ENCODE measurements at places on chromosomes 2 and 18.

DNA sequence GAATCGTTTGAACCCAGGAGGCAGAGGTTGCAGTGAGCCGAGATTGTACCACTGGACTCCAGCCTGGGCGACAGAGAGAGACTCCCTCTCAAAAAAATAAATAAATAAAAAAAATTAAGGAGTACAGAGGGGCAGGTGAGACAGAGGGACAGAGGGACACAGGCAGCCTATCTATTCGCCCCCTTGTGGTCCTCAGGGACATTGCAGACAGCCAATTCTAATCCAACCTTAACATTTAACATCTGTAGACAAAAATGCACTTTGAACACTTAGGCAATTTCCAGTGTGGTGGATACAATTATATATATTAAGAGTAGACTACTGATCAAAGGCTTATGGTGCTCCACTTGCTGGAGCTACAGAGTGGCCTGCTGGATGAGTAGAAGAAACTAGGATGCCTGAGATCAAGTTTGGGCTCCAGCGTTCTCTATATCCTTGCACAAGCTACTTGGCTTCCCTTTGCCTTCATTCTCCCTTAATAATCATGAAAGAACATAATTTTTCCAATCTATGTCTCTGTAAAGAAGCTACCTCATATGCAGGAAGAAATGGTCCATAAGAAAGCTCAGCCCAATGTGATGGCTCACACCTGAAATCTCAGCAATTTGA is 8.2 kb upstream of the SMARCAL1 start:
- no peak for DNase-seq

- DNase-seq: no peak
Observed at GRCh38 chr2:129908721-129909373, 70.6 kb upstream of the RAB6C start.

DNA sequence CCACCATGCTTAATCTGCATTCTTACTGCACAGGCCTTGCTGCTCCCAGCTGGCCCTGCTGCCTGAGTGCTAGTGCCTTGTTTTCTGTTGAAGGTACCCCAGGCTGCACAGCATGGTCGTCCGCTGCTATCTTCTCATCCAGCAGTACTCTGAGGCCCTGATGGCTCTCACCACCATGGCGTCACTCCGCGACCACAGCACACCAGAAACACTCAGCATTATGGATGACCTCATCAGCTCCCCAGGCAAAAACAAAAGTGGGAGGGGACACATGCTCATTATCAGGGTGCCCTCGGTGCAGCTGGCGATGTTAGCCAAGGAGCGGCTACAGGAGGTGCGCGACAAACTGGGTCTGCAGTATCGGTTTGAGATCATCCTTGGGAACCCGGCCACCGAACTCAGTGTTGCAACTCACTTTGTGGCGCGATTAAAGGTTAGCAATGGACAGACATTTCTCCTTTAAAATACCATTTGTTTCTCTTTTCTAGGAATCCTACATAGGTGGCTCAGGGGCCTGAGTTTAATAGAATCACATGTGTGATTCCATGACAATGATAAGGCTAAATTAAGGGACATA is 110.5 kb downstream of the ESCO1 start:
- no peak for DNase-seq

- DNase-seq: no peak
Observed at GRCh38 chr2:149586063-149586462, 1.5 kb downstream of the MMADHC start.

DNA sequence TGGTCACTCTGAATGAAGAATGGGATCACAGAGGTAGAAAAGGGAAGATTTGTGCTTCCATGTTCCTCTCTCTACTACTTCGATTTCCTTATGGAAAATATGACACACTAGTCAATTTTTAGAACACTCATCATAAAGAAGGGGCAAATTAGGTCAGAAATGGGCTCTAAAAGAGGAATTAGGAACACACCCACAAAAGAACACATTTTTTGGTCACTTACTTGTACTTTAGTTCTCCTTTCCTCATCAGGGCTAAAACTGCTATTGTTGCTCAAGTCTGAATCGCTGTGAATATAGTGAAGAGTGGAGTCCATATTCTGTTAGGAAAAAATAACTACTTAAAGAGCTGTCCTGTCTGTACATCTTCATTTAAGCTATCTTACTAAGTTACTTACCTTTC is 52.6 kb downstream of the PPP4R1 start:
- DNase-seq: no peak

GRCh38 chr2:85175369-85176299 is 42.4 kb downstream of the TCF7L1 start:
- no peak for DNase-seq

DNA sequence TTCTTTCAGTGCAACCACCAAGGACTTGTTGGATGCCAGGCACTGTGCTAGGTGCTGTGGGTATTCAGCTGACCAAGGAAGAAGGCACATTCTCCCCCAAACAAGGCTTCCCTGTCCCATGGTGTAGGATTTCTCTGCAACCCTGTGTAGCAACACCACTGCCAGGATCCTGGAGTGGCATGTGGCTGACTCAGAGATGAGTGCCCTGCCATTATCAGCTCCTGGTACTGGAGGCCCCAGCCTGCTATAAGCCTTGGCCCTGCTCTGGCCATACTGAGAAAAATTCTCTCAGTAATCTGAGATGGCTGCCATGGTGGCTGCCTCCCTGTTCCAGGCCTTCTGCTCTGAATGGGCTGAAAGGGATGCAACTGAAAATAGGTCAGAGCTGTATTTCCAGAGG is 4.3 kb downstream of the SMYD5 start:
- no peak for DNase-seq

GRCh38 chr2:158817588-158817987 is 22.5 kb downstream of the DAPL1 start:
- no peak for DNase-seq

DNA sequence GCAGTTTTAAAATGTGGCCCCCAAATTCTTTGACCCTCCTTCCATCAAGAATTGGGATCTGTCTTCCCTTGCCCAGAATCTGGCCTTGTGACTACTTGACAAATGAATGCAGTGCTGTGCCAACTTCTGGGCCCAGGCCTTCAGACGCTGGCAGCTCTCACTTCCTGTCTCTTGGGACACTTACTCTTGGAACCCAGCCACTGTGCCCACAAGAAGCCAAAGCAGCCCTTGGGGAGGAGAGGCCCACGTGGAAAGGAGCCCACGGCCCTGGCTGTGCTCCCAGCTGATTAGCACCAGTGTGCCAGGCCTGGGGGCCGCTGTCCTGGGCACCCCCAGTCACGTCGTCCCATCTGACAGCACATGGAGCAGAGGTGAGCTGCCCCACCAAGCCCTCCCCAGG is 56.6 kb downstream of the RPL37A start:
- DNase-seq: no peak

GRCh38 chr2:196530910-196531309 is 108.6 kb upstream of the CCDC150 start:
- DNase-seq: no peak

GRCh38 chr18:21700528-21701075 is 4.0 kb downstream of the ABHD3 start:
- no peak for DNase-seq

DNA sequence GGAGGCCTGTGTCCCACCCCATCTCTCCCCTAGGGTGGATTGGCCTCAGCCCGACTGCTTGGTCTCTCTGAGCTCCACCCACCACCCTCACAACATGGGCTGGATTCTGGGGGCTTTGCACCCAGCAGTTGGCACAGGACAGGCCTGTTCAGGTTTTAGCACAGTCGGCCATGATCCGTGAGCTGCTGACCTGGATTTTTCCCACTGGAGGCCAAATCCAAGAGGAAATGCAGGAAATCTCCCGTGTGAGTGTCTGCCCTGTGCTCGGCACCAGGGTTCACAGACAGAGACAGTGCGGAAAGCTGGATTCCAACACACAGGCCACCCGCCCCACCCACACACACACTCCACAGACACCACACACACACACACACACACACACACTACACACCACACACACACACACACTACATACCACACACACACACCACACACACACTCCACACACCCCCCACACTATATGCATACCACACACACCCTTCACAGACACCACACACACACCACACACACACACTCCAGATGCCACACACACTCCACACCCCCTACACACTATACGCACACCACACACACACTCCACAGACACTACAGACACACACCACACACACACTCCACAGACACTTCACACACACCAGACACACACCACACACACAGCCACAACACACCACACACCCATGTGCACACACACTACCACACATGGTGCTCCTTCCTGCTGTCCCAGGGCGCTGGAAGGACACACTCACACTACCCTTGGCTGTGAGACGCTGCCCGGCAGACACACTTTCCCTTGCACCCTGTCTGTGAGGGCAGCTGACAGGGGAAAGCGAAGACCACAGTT is 14.1 kb downstream of the MBP start:
- no peak for DNase-seq

DNA sequence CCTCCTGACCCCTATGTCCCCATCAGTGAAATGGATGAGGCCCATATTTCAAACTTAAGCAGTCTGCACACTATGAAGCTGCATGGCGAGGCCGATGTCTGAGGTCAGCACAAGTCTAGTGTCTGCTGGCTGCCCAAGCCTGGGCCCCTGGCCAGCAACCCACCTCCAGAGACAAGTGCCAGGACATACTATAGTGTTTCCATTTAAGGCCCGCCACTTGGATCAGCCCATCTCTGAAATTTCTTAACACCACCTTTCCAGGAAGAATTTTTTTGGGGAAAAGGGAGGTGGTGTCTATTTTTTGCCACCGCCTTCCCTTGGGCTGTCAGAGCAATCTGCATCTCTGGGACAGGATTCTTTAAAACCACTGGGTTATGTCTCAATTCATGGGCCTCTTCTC is 1.8 kb downstream of the ACVR1 start:
- DNase-seq: no peak

DNA sequence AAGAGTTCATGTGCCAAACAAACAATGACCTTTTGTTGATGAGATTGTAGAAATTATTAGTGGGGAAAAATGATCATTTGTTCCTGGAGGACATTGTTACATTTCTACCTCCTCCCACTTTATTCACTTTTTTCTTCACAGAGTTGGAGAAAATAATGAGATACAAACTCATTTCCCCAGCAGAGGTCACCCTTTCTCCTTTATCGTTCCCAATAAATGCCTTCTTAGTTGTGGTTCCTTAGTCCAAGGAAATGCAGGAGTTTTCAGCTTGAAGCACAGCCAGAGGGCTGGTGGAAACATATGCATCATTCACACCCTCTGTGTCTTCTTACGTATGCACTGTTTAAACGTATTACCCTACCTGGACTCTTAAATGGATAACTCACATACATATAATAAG is 108.8 kb downstream of the SLC4A3 start:
- DNase-seq: no peak

DNA sequence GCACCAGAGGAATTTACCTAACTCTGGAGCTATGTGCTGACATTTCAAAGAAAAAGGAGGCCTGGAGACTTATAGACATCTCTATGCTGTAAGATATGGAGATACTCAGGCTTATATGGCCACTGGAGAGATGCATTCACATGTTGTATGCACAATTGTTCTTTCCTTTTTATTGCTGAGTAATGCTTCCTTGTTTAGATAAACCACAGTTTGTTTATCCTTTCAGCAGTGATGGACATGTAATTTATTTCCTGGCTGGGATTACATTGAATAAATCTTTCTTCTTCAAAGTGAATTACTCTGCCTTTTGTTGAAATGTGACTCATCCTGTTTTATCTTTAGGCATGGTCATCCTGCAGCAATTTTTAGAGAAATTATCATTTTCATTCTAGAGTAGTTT is 716.7 kb upstream of the GCFC2 start:
- DNase-seq: no peak

DNA sequence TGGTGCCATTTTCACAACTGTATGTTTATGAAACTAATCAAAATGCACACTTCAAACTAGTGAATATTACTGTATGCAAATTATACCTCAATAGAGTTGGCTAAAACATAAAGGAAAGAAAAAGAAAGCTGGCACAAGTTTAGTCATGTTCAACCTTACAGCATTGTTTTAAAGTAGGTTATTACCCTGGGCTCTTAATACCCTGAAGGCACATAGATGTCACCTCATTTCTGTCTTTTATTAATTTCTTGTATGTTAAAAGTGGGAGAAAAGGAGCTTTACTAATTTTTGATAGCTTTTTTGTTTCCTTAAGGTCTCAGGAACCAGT is 32.7 kb downstream of the TMEM131 start:
- DNase-seq: no peak

- DNase-seq: no peak
Observed at GRCh38 chr18:11387880-11388279, 221.5 kb upstream of the SLC35G4 start.

- no peak for DNase-seq
Observed at GRCh38 chr2:148922776-148923475, 47.9 kb downstream of the KIF5C start.

- DNase-seq: no peak
Observed at GRCh38 chr2:126803434-126803775, 95.3 kb upstream of the TEX51 start.
